Activated gamma-delta T cell treated with anti-CD3 and anti-CD28 coated beads, Interleukin-2, amount 50 U/mL, for 16 hours (primary cell): ENCODE measurements at places on chromosomes 4 and X.

DNA sequence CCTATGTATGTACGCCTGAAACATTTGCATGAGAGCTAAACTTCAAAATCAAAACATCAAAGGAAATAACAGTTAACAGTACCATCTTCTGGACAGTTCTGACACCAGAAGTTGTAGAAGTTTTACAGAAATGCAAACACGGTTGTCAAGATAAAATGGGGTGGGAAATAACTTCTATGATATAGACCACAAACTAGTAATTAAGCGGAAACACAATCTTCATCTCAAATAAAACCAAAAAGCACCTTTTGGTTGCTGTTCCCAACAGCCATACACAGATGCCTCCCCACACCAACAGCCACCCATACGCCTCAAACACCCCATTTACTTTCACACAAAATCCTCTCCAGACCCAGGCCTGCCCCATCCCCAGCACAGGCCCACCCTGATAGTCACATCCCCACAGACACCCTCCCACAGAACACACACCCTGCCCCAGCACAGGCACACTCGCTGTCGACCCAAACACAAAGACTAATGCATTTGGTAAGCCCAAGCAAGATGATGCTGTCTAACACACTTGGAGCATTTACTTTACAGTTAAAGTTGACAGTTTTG lies 64.3 kb downstream of the TAPT1 start:
- no peak for DNase-seq

- DNase-seq: no peak
Measured at GRCh38 chrX:77446908-77447652, at the start of gene FGF16. FGF16 (plus strand) TSS chrX:77447389; CDS start chrX:77447675, 286 bp downstream.

GRCh38 chr4:137367620-137368019 lies 164.7 kb downstream of the PCDH18 start:
- DNase-seq: no peak

- no peak for DNase-seq
Measured at GRCh38 chr4:6054162-6054922, 36.1 kb upstream of the C4orf50 start.

GRCh38 chrX:16394290-16394689 lies 227.0 kb downstream of the MAGEB17 start:
- no peak for DNase-seq

DNA sequence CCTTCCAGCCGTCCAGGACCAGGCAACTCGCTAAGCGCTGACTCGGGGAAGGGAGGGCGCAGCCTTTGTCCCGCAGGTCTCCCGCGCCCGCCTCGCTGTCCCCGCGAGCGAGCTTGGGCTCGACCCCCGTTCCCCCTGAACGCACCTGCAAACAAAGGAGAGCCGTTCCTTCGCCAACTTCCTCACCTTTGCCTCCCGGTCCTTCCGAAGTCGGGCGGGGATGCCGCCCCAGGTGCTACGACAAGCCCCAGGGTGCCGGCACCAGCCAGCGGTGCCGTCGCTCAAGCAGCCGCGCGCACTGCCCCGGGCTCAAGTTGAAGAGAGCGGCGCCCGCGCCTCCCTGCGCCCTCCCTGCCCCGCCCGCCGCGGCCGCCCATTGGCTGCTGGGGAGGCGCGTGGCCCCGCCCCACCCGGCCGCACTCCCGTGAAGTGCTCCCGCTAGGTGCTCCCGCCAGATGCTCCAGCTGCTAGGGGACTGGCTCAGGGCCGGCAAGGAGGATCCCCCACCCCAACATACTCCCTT lies 107.1 kb downstream of the NSUN7 start:
- DNase-seq: no peak

- no peak for DNase-seq
Measured at GRCh38 chr4:7736436-7737267, 203.0 kb downstream of the AFAP1 start.

GRCh38 chr4:10082459-10083272 lies 33.9 kb downstream of the WDR1 start:
- no peak for DNase-seq

DNA sequence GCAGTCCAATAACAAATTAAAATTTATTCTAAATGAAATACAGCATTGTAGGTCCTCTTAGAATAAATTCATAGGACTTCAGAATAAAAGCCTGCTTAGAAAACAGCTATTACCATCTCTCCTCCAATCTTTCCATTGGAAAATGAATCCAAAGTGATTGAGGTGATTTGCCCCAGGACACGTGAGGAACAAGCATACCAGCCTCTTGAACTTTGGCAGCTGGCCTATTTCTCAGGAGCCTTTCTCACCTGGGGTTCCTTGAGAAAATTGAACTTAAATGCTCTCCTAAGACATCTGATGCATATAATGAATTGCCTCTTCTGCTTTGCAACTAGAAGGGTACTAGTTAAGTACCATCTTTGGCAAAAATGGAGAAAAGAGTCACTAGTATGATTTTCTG lies 13.5 kb downstream of the ARHGAP24 start:
- DNase-seq: no peak

DNA sequence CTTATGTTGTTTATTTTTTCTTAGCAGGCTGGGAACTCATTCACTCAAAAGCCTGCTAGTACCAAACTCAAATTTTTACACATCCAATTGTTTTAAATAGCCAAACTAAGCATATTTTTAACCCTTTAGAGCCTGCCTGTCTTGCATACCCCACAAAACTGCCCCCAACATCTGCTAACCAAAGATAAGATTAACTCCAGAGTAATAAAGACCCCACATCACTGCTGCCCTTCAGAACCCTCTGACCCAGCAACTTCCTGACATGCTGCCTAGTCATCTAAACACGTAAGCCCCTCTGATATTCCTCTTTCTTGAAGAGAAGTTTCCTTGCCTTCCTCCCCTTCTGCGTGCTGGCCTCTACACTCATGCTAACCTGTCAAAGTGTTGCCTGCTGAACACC lies 60.7 kb upstream of the ASB12 start:
- no peak for DNase-seq

DNA sequence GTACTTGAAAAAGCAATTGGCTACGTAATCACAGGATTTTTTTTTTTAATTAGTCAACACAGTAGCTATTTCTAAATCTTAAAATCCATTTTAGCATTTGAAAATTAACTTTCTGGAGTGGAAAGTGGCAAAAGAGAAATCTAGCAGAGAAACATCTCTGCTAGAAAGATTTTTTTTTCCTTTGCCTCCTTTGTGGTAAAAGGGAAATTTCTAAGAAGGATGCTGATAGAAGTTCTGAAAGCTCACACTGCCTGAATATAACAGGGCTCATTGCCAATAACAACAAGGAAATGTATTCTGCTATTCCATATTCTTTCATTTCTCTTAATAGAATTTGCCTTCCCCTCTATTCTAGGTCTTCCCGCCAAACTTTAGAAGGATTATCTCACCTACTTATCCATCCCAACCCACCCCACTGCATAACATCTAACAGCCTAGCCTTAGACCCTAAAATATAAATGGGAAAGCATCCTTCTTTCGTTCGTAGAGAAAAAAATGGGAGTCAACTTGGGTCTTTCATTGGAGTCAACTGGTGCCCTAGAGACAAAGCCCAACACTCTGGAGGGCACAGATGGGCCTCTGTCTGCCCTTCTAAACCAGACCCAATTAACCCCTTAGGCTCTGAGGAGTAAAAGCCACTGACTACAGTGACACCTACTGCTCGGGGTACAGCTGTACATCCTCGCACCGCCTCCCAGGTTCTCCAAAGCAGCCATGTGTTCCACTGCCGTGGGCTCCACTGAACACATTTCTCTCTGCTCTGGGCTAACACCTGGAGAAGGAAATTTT lies 103.9 kb downstream of the MAML3 start:
- DNase-seq: no peak

DNA sequence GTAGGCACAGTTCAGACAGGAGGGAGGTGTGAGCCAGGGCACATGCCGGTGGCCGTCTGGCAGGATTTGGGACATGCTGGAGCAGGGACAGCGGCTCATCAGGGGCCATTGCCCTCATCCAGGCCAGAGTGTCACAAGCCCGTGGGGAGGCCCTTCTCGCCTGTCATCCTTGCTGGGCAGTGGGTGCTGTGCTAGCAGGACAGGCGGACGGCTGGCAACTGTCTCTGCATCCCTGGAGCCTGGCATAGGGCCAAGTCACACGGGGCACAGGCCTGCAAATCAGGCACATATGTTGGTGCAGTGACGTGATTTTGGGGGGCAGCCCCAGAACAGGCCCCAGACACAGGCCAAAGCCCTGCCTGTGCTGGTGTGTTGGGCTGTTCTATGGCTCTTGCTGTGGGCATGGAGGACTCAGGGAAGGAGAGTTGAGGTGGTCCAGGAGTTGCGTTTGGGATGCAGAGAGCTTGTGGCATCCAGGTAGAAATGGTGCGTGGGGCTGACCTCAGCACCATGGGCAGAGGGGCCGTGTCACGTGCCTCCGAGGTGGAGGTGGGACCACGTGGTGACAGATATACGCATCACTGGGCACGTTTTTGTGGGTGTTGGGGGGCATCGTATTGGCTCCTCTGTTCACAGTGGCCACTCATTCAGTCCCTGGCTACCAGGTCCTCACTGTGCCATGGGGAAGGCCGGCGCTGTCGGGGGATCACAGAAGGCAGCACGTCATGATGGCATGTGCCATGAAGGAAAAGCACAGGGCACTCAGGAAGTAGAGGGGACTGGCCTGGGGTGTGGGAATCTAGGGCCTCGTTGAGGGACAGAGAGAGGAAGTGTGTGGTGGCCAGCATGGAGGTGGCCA lies 14.6 kb upstream of the MSANTD1 start:
- no peak for DNase-seq

GRCh38 chr4:76803522-76803921 lies 94.4 kb downstream of the SOWAHB start:
- no peak for DNase-seq

DNA sequence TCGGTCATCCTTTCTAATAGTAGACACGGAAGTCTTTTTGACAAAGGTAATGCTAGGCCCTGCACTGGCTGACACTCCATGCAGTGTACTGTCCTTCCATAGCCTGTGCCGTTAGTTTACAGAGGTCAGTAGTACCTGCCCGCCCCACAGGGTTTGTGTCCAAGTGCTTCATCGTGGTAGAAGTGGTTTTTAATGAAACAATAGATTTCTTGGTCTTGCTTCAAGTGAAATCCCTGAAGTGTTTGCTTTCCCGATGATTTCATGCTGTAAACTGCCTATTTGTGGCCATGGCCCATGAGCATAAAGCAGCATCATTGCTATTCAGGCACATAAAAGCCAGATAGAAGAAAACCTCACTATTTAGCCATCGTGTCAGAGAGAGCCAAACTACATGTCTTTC lies 139.3 kb downstream of the GPR143 start:
- no peak for DNase-seq

GRCh38 chr4:5991405-5991804 lies 26.8 kb downstream of the C4orf50 start:
- DNase-seq: no peak

- DNase-seq: no peak
Measured at GRCh38 chrX:40158036-40158706, 60.4 kb upstream of the BCOR start.

- DNase-seq: no peak
Measured at GRCh38 chr4:76738086-76738931, 159.6 kb downstream of the SOWAHB start.

- DNase-seq: no peak
Measured at GRCh38 chrX:154751669-154752271, 893 bp upstream of the GAB3 start.

DNA sequence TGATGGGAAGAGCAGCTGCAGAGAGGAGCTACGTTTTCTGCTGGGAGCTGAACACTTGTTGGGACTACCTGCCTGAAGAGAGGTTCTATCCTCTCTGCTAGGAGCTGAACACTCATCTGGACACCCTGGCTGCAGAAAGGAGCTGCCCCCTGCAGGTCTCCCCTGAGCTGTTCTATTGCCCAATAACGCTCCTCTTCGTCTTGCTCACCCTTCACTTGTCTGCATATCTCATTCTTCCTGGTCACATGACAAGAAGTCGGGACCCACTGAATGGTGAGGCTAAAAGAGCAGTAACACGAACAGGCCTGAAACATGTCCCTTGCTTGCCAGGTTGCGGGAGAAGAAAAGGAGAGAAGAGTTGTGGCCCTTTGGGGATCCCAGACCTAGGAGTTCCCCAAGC lies 27.8 kb downstream of the NAA11 start:
- DNase-seq: no peak

- no peak for DNase-seq
Measured at GRCh38 chr4:119765469-119765868, 136.9 kb upstream of the PDE5A start.

DNA sequence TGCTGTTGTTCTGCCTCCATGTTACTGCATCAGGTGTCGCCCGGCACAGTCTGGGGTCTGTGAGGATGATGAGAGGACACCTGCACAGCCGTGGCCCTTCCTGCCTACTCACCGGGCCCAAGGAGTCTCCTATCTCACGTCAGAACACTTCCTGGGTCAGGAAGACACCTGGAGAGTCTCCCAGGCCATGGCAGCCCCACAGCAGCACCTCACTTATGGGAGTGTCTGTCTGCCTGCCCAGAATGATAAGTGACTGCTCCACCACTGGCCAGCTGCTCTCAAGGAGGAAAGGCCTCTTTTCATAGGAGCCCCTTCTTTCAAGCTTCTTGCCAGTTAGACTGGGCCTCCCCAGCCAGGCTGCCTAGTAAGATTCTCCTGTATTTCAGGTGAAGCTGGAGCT lies 56.1 kb downstream of the NELFA start:
- DNase-seq: no peak

DNA sequence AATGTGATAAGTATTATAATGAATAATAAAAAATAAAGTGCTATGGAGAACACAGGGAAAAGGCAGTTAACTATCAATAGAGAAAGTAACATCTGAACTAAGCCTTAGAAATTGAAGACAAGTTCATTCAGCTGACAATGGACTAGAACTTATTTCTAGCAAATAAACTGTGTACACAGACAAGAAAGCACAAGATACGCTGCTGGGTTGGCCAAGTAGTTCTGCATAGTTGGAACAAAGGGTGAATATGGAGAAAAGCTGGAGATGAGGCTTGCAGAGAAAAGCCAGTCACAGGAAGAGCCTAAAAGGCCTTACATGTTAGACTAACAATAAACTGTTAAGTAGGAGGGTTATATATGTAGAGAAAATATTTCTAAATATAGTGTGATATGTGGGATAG lies 71.2 kb downstream of the WDFY3 start:
- DNase-seq: no peak
